Hepatic stellate cell (primary cell): ENCODE measurements at places on chromosomes 7 and 10.
A peak's percentile ranks its signal among the peaks of the same experiment; 100 is the strongest.

DNA sequence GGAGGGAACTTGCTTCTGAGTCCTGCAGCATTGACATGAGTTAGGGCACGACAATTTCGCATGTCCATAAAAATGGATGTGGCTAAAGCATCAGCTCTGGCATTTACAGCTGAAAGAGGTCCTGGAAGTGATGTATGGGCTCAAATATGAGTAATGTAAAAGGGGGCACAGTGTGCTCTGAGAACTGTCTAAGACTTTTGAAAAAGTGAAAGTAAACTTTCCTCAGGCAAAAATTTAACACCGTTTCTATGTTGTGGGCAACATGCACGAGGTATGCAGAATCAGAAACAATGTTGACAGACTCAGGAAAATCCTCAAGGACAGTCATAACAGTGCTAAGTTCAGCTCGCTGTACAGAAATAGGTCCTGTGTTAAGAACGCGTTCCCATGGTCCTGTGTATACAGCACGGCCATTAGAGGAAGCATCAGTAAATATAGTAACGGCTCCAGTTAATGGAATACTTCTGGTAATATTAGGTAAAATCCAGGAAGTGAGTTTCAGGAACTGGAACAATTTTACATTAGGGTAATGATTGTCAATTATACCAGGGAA, 37.9 kb upstream of the AKR1C2 start:
- no peak for DNase-seq

DNA sequence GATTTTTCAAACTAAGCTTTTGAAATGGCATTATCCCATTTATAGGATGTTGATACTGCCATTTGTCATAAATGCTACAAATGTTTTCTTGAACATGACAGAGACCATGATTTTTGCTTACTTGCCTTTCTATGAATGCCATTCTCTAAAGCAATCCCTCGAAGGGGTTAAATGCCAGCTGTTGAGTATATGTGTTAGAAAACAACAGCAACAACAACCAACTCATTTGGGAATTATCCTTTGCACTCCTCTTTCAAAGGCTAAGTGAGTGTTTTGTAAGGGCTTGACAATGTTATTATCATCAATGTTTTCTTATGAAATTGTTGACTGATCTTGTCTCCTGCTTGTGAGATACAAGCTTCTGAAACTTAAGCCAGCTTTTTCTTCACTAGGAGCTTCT, 529.4 kb downstream of the SORCS3 start:
- no peak for DNase-seq

GRCh38 chr10:109104806-109105205, 818.5 kb downstream of the XPNPEP1 start:
- no peak for DNase-seq

- DNase-seq: peak; percentile 17
Observed at GRCh38 chr7:136869991-136870865, 1.8 kb downstream of the CHRM2 start.

GRCh38 chr7:126370038-126370668, 882.6 kb downstream of the GRM8 start:
- no peak for DNase-seq

DNA sequence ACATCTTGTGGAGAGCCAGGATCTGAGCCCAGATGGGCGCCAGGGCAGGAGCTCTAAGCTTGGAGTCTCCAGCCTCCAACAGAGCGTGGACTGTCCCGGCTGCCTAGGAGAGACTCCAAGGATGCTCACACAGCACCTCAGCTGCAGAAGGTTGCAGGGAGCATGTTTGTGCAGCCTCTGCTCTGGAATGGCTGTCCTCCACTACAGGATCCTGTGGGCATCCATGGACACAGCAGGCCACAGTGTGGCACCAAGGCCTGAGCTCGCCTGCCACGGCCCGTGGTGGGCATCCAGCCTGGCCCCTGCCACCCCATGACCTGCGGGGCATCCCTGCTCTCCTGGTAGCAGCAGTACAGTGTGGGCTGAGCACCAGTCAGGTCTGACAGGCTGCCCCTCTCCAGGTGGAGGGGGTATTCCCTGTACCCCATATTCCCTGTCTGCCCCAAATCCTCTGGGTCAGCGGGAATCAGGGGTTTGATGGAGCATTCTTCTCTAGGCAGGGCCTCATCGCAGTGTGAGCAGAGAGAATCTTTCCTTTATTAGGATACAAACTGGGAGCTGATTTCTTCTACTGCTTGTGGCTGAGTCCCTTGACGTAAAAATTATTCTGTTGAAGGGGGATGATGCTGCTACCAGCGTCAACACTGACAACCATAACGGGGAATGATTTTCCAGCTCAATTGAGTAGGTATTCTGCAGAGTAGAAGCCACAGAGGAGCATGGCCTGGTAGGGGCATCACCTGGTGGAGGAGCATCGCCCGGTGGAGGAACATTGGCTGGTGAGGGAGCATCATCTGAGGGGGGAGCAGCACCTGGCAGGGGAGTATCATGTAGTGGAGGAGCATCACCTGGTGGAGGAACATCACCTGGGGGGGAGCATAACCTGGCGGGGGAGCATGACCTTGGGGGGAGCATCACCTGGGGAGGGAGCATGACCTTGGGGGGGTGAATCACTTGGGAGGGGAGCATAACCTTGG, 60.6 kb downstream of the GLRX3 start:
- no peak for DNase-seq

DNA sequence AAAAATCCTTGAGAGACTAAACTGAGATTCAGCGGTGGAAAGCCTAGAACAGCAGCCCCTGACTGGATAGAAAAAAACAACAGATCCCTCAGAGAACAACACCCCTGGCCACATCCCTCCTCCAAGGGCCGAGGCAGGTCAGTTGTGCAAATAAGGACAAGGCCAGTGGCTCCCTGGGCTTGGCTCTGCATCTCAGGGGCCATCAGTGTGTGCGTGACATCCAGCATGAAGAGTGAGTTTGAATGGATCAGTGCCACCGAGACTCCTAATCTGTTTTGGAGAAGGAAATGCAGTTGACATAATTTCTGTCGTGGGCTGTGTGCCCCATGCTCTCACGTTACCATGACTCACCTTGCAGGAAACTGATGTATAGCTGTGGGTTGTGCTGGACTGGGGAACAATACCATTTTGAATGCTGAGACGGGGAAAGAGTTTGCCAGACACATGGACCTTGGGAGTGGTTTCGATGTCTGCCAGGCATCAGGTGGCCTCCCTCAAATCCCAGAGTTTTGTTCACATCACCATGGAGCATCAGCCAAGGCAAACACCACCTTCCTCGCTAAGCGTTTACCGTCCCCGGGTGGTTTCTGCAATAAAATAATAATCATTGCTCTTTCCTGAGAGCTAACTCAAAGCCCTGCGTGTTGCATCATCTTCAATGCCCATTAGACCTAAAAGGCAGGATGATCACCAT, 153.2 kb upstream of the FZD8 start:
- DNase-seq: no peak

DNA sequence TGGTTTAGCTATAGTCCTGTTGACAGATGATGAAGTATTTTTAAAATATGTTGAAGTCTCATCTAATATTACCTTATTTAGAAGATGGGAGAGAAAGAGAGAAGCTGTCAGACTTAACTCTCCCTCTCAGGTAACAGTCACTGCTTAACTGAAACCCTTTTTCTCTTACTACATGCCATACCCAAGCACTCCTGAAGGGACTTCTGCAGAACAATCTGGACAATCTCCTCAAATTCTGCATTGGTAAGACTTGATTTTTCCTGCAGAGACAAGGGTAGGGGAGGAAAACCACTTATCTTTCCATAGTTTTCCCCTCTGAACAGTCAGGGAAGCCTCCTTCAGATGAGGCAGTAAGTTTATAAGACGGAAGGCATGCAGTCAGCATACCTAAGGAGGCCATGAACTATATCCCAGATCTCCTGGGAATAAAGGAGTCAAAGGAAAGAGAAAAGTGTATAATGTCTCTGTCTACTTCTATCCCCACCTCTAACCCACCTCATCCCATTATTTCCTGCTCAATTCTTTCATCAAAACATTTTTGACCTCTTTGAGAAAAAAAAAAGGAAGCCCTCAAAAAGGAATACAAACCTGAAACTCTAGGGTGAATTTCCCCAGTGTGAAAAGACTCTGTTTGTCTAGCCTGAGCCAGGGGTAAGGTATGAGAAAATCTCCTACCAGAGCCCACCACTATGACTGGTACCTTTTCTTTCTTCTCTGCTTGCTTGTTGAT, 9.4 kb downstream of the ZCWPW1 start:
- DNase-seq: no peak

DNA sequence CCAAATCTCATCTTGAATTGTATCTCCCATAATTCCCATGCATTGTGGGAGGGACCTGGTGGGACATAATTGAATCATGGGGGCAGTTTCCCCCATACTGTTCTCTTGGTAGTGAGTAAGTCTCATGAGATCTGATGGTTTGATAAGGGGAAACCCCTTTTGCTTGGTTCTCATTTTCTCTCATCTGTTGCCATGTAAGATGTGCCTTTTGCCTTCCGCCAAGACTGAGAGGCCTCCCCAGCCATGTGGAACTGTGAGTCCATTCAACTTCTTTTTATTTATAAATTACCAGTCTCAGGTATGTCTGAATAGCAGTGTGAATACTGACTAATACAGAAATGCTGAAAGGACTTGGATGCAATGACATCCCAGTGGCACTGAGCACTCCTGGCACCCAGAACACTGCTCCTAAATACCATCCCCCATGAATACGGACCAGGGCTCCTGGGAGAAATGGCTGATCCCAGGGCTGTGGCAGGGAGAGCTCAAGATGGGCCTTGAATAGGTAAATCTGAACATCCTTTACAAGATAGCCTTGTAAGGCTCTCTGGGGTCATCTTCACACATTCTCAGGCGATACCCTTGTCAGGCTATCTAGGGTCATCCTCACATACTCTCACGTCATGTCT, 19.4 kb downstream of the ZFAND2A start:
- no peak for DNase-seq

- no peak for DNase-seq
Observed at GRCh38 chr7:1844336-1844950, 174.4 kb downstream of the ELFN1 start.

- peak; percentile 91 for DNase-seq
Observed at GRCh38 chr10:132637477-132638129, 100.0 kb downstream of the INPP5A start.

- no peak for DNase-seq
Observed at GRCh38 chr7:27564881-27565482, 97.7 kb downstream of the HIBADH start.

DNA sequence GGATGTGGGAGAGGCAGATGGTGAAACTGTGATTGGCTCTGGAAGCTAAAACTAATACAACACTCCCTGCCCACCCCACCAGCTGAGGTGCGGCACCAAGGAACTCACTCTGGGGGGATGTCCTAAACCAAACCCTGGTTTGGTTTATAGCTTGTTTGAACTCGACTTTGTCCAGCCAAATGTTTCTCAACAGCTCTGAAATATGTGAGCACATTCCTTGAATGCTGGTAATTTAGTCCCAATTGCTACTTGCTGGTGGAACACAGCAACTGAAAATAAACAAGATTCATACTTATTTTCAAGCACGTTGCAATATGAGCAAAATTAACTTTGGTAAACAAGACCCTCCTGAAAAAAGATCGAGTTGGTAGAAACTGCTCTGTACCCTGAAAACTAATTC, 39.7 kb upstream of the CARD11 start:
- no peak for DNase-seq

DNA sequence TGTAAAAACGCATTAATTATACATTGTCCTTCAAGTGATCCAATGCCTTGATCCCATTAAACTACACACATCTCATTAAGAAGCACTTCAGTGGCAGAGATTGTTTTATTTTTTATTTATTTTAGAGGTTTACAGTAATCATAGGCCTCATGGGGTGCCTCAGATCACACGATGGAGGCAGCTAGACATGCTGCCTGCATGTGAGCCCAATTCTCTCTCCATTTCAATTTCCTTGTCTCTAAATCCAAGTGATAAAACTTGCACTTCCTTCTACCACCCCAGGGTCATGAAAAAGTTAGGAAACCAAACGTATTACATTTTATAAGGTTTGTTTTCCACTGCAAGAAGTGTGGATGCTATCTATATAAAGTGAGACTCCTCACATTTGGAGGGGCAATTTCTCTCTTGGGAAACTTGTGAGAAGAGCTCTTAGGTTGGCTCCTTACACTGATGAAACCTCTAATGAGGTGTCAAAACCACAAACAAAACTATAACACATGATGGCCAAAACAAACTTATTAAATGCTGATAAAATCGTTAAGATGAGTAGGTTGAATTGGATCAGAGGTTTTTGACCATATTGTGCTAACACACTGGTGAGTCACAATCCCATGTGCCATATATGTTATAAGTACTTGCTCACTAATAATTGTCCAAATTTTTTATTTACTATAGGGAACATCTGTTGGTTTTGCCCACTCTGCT, 22.3 kb upstream of the XPNPEP1 start:
- DNase-seq: no peak

DNA sequence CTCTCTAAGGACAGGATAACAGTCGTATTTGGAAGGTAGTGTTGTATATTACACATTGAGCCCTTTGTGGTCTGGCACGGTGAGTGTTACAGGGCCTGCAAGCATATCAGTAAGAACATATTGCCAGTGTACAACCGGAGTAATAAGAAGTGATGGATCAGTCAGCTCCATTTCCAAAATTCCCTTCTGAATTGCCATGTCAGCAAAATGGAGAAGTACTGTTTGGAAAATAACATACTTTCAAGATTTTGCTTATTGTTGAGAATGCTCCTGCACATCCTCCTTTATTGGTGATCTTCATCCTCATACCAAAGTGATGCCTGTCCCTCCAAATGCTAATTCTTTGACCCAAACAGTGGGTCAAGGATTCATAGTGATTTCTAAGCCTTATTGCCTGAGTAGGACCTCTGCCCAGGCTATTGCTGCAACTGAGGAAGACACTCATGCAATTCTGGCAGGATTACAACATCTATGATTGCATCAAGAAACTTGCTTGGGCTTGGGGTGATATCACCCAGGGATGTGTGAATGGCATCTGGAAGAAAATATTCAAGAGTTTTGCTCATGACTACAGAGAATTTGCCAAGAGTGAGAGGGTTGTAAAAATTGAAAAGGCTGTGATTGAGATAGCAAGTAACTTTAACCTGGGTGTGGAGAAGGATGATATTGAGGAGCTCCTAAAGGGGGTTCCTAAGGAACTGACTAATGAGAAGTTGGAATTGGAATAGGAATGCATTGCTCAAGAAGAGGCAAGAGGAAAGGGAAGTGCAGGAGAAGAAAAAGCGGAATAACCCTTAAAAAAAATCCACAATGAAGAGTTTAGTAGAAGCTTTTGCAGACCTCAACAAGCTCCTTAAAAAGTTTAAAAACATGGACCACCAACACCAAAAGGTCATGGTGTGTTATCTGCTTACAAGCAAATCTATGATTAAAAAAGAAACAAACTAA, 452.2 kb upstream of the SORCS1 start:
- DNase-seq: no peak

DNA sequence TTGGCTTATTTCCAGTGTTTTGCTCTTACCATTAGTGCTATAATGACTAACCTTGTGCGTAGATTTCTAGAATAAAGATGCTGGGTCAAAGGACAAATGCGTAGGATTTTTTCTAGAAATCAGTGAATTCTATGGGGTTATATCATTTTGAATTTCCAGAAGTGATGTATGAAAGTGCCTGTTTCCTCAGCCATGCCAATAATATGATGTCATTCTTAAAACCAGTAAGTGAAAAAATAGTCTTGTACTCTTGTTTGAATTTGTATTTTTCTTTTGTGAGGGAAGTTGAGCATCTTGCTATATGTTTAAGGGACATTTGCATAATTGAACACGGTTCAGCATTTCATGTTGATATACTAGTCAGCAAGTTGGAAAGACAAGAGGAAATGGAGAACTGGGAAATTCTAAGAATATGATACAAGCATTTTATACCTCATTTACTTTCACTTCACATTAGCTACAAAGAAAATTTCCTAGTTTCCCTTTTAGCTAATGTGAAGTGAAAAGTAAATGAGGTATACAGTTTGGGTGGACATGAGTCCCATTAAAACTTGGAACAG, 3.8 kb upstream of the DNAH11 start:
- no peak for DNase-seq
